NCI-H774 (cell line): ENCODE measurements at places on chromosomes 16 and 17.

GRCh38 chr16:20310421-20311395 lies 16.6 kb downstream of the GP2 start:
- no peak for DNase-seq

DNA sequence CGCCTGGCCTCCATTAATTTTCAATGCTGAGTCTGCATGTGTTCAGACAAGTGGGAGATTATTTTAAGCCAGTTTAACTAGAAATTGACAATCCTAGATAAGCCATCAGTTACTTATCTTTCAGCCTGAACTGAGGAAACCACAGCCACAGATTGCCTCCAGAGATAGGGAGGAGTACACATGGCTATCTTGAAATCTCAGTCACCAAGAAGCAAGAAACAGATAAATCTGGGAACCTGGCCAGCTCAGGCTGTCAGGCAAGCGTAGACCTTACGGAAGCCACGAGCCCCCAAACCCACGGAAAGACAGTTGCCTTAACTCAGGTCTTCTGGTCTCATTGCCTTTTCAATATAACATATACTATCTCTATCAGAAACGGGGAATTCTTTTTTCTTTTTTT lies 2.0 kb upstream of the GLG1 start:
- no peak for DNase-seq

DNA sequence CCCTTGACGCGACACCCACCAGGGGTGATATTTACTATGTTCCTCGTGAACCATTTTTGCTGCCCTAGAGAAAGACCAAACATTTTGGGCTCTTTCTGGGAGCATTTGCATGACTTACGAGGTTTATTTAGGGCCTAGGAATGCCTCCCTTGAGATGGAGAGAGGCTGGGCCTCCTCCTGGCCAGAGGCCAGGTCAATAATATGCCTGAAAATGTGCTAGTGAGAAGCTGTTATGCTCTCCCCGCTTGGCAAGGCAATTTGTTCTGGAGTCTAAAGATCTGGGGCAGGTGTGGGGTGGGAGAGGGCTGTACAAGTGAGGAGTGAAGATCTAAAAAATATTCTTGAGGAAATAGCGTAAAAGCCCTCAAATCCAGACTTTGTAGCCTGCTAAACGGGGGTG lies 587.3 kb upstream of the CDH5 start:
- no peak for DNase-seq

GRCh38 chr17:58006560-58006923 lies 504 bp downstream of the SRSF1 start:
- peak; percentile 54 for DNase-seq

DNA sequence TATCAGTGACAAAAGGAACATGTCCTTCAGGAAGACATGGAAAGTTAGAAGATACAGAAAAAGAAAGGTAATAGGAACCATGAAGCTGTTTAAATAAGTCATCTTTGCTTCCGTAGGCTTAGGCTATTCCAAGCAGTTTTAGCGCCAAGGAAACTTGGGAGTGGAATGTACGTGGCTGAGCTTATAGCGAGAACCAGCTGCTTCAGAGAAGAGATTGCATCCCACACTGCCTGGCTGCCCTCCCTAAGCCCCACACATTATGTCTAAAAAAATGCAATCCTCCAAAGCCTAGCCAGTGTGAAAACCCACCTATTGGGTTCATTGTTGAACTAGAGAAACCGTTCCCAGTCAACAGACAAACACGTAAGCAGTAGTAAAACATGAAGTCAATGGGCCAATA lies 149.9 kb downstream of the SLC39A11 start:
- no peak for DNase-seq

DNA sequence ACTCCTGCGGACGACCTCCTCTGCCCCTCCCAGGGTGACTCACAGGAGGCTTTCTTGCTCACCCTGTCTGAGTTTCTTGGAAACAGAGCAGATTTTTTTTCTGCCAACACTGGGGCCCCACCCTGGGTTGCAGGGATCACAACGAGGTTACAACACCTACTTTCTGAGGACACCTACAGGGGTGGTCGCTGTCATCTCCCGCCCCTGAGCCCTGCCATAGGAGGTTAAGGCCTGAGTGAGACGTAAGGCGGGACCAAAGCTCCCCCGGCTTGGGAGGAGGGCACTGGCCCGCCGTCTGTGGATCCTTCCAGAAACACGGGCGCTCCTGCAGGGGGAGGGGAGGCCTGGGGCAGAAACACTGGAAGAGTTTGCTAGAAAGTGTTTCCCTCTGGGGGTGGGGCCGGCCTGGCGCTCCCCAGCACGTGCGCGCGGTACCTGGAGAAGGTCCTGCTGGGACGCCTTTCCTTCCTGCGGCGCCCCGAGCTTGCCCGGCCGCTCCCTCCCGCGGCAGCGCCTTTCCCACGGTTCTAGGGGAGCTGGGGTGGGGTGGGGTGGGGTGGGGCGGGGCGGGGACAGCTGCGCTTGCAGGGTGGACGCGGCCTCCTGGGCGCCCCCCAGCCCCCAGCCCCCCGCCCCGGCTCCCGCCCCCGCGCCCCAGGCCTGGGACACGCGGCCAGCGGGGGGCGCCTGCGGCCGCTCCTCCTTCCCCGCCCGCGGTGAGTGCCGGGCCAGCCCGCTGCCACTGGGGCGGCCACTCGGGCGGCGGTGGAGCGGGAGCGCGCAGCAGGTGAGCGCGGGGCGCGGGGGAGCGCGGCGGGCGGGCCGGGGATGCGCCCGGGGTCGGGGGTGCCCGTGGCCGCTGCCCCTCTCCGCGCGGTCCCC lies 20.7 kb upstream of the ADCY7 start:
- peak; percentile 32 for DNase-seq

DNA sequence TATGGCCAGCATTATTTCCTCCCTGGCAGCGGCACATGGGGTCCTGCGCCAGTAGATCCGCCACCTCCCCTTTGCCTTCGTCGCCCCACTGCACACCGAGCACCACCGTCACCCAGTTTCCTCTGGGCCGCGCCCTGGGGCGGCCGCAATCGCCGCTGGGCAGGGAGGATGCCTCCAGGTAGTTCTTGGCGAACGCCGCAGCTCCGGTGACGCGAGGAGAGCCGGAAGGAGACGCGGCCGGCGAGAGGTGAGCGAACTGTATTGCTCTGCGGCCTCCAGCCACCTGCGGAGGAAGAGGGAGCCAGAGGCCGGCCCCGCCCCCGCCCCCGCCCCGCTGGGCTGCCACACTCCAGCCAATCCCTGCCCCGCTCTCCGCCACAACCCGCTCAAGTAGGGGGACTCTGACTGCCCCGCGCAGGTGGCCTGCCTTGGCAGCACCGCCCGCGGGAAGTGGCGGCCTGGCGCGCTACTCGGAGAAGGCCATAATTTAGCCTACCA lies 11.8 kb upstream of the SLFN13 start:
- DNase-seq: peak; percentile 38

- DNase-seq: no peak
Observed at GRCh38 chr16:17474037-17474436, 3.3 kb upstream of the XYLT1 start.

GRCh38 chr17:48470388-48471034 lies 40.5 kb upstream of the SKAP1 start:
- no peak for DNase-seq

GRCh38 chr17:60993497-60993896 lies 315.8 kb downstream of the BCAS3 start:
- DNase-seq: no peak

DNA sequence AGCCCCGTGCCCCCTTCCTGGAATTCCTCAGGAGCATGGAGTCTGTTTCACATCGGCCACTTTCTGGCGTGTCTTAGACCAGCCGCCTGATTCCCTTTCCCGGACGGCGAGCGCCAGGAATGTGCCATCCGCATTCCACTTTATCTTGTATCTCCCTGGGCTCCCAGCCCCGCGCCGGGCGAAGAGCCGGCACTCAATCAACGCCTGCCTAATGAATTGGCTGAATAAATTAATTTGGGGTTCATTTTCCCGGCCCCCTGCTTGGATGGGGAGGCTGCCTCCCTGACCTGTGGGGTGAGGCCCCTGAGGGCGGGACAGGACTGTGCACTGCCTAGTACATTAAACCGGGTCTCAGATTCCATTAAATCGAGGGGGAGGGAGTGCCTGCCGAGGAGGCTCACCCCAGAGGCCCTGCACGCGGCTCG lies 282.3 kb upstream of the TNRC6C start:
- no peak for DNase-seq

DNA sequence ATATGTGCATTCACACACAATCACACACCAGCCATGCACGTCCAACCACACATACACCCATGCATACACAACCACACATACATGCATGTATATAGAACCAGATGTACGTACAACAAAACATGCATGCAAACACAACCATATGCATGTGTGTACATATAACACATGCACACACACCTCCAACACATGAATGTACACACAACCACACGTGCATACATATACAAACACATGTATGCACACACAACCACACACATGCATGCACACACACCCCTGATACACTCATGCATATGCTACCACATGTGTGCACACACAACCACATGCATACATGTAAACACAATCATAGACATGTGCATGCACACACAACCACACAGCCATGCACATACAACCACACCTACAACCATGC lies 52.0 kb upstream of the SDK2 start:
- DNase-seq: no peak

GRCh38 chr17:61412860-61413660 lies 13.4 kb downstream of the TBX2 start:
- no peak for DNase-seq

- no peak for DNase-seq
Observed at GRCh38 chr17:22277595-22277994, 585.3 kb downstream of the KCNJ18 start.

GRCh38 chr17:60640503-60640902 lies 37.1 kb upstream of the BCAS3 start:
- no peak for DNase-seq

- DNase-seq: no peak
Observed at GRCh38 chr16:72825912-72826621, 221.9 kb downstream of the ZFHX3 start.

- DNase-seq: no peak
Observed at GRCh38 chr16:88566158-88566557, 4.0 kb upstream of the ZC3H18 start.

- no peak for DNase-seq
Observed at GRCh38 chr16:68126395-68126794, 41.2 kb downstream of the NFATC3 start.

GRCh38 chr16:49461517-49461951 lies 87.9 kb downstream of the C16orf78 start:
- no peak for DNase-seq

DNA sequence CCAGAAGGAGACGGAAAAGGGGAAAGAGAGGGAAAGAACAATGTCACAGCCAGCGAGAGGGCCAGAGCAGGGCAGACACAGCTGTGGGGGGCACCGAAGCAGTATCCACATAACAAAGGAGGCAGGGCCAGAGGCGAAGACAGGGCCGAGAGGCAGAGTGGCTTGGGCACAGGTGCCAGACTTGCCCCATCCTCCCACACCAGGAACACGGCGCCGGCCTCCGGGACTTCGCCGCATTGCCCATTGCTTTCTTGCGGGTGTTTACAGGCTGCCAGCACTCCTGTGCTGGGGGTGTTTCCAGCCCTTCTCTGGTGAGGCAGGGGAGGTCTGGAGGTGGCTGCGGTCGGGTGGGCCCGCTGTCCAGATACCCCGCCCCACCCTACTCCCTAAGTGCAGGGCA lies 78.0 kb downstream of the ENGASE start:
- no peak for DNase-seq

GRCh38 chr16:47732523-47733111 lies 271.5 kb downstream of the PHKB start:
- DNase-seq: no peak

DNA sequence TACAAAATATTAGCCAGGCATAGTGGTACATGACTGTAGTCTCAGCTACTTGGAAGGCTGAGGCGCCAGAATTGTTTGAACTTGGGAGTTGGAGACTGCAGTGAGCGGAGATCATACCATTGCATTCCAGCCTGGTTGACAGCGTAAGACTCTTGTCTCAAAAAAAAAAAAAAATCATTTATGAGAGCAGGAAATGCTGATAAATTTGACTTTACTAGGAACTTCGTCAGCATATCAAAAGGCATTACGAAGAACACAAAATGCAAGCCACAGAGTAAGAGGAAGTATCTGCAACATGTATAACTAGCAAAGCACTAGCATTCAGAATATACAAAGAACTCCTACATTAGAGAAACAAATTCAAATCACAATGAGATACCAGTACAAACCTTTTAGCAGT lies 279.3 kb downstream of the ZFHX3 start:
- DNase-seq: no peak

DNA sequence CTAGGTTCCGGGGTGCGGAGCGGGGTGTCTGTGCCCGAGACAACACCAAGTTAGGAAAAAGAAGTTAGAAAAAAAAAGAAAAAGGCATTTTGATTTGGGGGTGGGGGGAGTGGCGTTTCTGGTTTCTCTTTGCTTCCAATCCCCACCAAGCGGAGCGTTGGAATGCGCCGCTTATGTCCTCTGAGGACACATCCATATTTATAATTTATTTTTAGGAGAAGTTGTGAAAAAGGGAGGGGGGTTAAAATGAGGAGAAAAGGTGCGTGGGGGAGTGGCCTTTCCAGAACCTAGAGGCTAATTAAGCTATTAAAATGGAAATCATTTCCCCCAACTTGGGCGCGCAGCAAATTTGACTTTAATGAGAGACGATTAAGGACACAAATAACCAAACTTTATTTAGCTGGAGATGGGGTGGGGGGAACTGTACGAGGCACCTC lies 232.1 kb downstream of the MRTFB start:
- DNase-seq: no peak

DNA sequence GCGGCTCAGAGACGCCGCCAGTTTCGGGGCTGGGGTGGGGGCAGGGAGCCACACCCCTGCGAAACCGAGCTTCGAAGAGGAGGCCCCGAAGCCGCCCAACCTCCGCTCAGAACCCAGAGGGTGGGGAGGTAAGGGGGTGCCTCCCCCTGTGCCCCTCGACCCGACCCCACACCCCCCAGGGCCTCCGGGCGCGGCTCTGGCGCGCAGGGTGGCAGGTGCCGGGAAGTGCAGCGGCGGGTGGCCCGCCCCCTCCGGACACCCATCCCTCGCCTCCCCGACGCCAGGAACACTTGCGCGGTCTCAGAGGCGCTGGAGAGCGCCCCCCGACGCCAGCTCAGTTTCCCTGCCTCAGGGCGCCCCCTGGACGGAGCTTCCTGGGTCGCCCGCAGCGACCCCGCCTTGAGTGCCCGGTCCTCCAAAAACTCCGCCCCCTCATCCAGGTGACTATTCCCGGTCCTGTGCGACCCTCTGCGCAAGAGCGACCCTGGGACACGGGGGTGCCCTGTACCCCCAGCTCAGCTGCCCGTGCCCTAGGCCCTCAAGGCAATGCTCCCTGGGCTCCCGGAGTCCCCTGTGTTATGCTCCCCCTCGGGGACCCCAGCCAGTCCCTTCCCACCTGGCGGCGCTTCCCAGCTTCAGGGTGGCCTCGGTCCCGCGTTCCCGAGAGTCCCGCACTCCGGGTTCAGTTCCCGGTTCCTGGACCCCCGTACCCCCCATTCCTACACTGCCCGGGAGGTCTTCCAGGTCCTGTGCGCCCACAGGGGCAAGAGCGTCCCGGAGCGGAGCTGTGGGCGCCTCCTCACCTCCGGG lies 562 bp downstream of the PPL start:
- peak; percentile 26 for DNase-seq

- no peak for DNase-seq
Observed at GRCh38 chr17:42608305-42609181, 631 bp downstream of the RETREG3 start.

GRCh38 chr17:68497885-68498319 lies 14.3 kb upstream of the PRKAR1A start:
- no peak for DNase-seq

GRCh38 chr16:2082171-2082982 lies 34.6 kb downstream of the TSC2 start:
- DNase-seq: peak; percentile 0

- no peak for DNase-seq
Observed at GRCh38 chr17:16442141-16442540, 26.8 kb downstream of the TRPV2 start.
